Activated gamma-delta T cell treated with Interleukin-2 at 50 U/mL for 16 hours (primary cell): ENCODE measurements at places on chromosomes 3 and 15.

DNA sequence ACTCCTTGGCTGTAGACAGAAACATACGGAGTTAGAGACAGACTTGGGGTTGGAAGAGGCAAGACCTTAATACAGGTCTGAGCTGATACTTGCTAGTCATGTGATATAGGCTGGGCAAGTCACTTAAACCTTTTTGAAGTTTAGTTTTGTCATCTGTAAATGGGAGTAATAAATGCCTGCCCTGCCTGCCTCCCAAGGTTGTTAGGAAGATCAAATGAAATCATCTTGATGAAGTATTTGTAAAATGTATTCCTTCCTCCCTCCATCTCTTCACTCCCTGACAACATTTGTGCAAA is 2.9 kb downstream of the PXK start:
- no peak for DNase-seq

- no peak for DNase-seq
Measured at GRCh38 chr3:170321321-170322034, 36.0 kb upstream of the SKIL start.

DNA sequence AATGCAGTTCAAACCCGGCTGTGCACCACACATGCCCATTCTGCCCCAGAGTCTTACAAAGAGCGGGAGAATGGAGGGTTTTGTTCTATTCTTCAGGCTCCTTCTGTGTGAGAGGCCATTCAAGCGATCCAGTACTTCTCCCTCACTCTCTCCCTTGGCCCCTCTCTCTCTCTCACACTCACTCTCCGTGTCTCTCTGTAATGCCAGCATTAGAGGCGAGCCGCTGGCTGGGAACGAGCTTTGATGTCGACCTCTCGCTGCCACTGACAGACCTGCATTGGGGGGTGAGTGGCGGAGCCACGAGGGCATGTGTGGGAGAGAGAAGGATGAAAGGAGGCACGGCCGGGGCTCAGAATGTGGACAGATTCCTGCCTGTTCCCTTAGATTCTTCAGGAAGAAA is 231.7 kb upstream of the ARRDC4 start:
- DNase-seq: no peak

- no peak for DNase-seq
Measured at GRCh38 chr15:74603789-74604705, 11.6 kb upstream of the CLK3 start.

DNA sequence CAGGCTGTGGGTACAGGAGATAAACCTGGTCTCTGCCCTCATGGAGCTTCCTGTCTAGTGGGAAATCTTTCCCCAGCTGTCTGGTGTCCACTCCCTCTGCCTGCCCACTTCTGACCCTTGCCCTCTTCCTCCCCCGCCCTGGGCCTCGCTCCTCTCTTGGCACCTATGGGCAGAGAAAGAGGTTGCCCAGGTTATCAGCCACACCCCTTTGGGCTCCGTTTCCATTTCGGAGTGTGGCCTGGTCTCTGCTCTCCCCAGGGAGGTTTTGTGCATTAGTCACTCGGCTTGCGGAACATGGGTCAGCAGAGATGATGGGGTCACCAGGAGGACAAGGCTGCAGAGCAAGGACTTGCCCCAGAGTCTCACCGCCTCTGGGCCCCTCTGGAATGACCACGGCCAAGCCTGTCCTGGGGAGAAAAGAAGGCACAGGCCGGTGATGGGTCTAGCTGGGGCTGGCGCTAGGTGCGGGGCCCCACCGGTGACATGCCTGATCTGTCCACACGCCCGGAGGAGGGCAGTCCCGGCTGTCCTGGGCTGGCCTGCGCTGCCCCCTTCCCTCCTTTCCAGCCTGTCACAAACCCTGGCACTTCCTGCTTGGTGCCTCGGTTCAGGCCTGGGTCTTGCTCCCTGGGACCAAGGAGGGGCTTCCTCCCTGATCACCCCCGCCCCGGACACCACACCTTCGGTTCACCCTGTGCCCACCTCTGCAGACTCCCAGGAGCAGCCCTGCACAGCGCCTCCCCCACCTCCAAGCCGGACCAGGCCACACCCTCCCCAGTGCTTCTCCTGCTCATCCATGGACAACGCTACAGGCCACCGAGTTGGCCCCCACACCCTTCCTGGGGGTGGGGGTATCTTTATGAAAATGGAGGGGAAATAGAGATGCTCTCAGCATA is 35.6 kb upstream of the MUC4 start:
- no peak for DNase-seq
